ENCODE measurements at places on chromosomes 4 and X.

DNA sequence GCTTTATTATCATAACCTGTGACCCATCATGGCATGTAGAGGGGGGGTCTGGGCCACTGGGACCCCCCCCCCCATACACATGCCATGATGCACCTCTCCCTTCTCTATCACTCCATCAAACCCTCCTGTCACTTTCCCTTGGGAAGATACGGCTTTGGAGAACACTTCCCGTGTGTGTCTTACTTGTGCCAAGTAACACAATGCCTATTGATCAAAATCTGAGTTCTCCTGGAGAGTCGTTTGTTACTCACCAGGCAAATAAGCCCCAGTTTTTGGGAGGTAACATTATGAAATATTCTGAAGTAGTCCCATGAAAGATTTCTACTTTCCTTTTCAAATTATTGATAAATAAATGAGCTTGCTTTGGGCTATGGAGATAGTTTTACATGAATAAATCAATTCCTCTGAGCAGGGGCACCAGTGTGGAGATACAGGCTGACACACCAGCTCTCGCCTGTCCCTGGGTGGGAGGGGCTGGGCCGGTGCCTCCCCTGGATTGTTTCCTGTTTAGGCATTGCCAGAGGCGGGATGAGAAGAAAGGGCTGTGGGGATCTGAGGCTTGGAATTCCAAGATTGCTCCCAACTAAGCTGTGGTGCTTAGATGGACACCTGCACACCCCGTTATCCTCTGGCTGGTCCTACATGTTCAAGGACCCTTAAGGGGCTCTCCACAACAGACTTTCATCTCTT lies 63.2 kb upstream of the WWC2 start:
- DNase-seq, result no peak

DNA sequence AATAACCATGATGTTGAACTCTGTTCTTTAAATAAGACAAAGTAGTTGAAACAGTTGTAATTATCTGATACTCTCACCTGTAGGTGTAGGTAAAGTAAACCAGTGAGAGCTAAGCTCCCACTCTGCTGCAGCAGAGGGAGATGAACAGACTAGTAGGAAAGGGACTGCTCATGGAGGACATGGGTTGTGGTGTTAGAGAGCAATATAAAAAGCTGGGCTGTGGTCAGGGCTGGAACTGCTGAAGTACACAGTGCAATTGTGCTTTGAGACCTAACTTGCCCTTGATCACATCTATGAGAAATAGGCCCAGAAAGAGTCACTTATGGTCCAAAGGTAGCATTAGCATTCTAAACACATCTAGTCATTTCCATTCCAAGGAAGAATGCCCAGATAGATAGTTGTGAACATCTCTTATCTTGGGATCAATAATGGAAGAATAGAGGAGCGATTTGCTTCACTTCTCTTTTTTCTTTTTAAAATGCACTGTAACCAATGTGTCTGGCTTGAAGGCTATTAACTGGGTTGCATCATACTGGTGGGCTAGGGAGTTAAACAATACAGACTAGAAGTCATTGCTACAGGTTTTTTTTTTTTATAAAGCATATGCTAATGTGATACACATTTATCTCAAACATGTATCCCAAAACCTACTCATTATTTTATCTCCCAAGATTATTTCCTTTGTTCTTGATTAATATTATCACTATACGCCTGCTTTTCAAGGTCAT lies 251.3 kb upstream of the CENPE start:
- no peak for DNase-seq

DNA sequence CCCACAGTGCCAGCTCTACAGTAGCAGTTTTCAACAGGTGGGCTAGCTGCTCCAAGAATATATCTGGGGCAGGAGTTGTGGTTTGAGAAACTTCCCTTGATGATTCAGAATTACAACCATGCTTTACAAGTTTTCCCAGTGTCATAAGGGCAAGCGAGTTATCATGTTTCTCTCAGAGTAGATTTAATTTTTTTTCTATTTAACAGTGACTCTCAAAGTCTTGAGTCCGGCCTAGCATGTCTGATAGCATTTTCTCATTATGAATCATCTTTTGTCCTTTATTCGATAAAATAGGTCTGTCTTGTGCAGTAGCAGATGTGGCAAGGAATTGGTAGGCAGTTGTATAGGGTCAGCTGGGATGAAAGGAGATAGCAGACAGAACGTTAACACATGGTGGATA lies 62.2 kb upstream of the SPANXD start:
- no peak for DNase-seq

GRCh38 chr4:179145746-179146525 lies 1703.7 kb upstream of the AGA start:
- no peak for DNase-seq

DNA sequence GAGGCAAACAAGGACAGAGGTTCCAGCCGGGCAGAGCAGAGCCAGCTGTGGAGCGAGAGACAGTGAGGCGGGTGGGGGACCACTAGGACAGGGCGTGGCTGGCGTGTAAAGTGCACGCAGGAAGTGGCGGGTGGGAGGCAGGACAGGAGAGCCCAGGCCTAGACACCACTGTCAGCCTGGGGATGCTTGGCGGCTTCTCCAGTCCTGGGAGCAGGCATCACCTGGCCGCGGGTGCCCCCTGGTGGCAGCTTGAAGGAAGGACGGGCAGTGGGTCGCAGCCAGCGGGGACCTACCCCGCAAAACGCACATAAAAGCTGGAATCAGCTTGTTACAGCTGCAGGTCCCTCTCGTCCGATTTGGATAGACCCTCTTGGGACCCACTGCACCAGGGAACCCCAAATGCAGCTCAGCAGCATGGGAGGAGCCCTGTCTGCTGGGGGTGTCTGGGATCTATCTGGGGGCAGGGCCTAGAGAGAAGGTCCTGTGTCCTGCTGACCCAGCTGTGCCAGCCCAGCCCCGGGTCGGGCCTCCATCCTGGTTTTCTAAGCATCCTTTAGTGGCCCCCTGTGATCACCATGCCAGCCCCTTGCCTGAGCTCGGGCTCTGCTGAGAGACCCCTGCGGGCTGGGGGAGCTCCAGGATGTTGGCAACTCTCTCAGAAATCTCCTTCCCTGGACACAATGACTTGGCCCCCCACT lies 57.7 kb downstream of the WFS1 start:
- DNase-seq, result peak; percentile 90

DNA sequence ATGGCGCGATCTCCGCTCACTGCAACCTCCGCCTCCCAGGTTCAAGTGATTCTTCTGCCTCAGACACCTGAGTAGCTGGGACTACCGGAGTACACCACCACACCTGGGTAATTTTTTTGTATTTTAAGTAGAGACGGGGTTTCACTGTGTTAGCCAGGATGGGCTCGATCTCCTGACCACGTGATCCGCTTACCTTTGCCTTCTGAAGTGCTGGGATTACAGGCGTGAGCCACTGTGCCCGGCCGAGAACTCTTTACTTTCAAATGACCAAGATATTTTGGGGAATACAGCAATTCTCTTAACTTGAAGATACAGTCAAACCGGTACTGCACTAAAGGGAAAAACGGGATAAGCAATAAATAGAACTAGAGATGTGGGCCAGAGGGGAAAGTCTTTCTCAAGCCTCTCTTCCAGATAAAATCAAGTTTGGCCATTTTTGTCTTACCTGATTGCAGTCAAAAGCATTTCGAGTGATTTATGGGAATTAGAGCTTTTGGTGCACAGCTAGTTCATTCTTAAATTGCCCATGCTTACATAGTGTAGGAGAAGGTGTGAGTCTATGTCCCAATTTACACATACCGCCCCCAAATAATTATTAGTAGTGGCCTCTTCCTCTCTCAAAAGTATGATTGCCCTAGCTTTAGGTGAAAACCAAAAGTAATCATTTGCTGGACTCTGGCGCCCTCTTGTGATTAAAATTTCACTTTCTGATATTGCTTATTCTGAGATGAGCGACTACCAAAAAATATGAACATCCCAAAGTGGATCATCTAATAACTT lies 53.2 kb upstream of the ABCG2 start:
- no peak for DNase-seq

DNA sequence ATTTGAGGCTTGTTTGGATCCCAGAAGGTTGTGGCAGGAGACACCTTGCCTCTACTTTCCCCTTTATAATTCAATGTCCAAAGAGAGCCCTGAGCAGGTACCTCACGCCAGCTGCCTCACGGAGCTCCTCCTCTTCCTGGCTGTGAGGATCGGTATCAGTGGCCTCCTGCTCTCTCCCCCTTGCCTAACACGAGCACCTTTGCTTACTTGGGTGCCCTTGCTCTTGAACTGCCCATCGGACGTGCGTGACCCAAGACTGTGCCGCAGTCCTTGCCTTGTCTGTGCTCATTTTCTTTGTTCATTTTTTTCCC lies 27.8 kb upstream of the MSANTD1 start:
- no peak for DNase-seq

GRCh38 chr4:5292101-5292500 lies 240.8 kb downstream of the STK32B start:
- DNase-seq, result no peak

- no peak for DNase-seq
Measured at GRCh38 chrX:118423558-118423957, 72.1 kb upstream of the DOCK11 start.

DNA sequence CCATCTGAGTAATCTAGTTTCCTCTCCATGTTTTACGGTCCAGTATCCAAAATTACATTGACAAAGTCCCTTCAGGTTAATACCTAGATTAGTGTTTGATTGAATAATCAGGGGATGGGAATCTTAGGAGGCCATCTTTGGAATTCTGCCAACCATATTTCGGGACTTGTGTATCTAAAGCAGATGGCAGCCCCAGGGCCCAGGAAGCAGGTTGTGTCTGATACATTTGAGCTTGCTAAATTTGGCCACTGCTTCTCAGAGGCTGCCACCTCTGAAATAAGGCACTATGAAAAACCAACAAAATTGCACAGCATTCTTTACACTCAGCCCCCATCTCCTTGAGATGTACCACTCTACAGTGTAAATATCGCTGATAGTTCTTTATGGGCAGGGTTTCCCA lies 102.1 kb downstream of the ASB9 start:
- DNase-seq, result no peak

- DNase-seq, result no peak
Measured at GRCh38 chr4:67019686-67020437, 525.4 kb downstream of the CENPC start.

DNA sequence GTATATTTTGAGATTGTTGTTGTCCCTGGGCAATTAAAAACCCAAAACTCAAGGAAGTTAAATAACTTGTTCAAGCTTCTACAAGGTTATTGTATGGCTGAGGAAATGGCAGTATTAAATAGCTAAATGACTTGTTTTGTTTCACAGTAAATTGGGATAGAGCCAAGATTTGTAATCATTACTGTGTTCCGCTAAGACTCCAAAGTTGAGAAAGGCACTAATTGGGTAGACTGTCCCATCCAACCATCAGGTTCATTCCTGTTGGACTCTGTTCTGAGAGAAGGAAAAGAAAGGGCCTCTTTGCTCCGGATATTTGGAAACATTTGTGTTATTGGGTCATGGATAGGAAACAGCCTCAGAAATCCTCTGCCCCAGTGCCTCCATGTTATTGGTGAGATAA lies 82.2 kb downstream of the DCLK2 start:
- DNase-seq, result no peak

DNA sequence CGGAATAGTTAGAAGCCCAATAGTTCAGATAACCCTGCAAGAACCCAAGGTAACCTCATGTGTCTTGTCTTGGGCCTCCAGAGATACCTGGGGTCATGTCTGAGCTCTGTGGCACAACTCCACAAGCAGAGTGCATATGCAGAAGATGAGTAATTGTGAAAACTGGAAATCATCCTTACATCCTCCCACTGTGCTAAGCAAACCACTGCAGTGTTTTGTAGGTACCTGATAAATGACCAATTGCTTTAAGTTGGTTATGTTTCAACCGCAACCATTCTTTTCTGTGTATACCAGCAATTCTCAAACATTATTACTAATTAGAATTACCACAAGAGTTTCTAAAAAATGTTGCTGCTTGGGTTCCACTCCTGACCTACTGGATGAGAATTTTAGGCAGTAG lies 73.2 kb downstream of the CBLL2 start:
- no peak for DNase-seq

DNA sequence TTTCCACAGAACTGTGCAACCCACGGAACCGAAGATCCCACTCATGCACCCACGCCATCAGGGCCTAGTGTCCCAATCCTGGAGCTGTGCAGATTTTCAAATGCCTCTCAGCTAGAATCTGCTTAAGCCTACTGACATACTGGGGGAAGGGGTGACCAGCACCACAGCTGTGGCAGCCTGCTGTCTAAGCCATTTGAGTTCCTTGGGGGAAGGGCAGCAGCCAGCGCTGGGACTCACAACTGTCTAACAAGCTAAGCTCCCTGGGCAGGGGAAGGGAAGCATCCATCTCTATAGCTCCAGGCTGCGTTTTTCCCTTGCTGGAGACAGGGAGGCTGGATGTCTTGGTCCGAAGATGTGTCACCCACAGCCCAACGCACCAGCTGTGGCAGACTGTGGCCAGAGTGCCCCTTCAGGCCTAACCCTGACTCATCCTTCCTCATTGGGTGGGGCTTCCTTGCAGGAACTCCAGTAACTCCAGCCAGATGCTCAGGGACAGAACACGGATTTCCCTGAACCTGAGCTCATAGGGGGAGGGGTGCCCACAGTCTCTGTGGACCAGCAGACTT lies 194.8 kb downstream of the CHRDL1 start:
- DNase-seq, result no peak

DNA sequence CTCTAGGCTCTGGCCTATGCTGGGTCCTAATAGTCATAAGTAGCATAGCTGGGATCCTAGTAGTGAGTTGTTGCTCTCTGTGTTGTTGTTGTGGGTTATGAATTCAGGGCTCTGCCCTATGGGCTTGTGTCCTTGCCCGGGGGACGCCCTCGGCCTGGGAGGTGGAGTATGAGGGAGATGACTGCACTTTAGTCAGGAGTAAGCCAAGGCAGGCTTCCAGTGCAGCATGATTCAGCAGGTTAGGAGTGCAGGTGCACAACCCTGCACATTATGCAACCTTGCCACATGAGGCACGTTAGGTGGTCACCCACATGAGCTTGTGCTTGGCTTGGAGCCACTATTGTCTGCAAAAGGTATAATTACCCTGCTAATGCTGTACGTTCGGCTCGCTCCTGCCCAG lies 58.4 kb upstream of the CCDC149 start:
- no peak for DNase-seq

- no peak for DNase-seq
Measured at GRCh38 chr4:141870152-141870551, 233.8 kb downstream of the IL15 start.

- no peak for DNase-seq
Measured at GRCh38 chr4:11635342-11635741, 206.6 kb upstream of the HS3ST1 start.

All from HuH-7 (cell line).